Hematopoietic multipotent progenitor cell (in vitro differentiated cells): ENCODE measurements at places on chromosomes 4 and X. TPM values are rescaled to one million over a fixed set of nuclear protein-coding genes. Genes with fewer than 3 reads are reported as not detected.

DNA sequence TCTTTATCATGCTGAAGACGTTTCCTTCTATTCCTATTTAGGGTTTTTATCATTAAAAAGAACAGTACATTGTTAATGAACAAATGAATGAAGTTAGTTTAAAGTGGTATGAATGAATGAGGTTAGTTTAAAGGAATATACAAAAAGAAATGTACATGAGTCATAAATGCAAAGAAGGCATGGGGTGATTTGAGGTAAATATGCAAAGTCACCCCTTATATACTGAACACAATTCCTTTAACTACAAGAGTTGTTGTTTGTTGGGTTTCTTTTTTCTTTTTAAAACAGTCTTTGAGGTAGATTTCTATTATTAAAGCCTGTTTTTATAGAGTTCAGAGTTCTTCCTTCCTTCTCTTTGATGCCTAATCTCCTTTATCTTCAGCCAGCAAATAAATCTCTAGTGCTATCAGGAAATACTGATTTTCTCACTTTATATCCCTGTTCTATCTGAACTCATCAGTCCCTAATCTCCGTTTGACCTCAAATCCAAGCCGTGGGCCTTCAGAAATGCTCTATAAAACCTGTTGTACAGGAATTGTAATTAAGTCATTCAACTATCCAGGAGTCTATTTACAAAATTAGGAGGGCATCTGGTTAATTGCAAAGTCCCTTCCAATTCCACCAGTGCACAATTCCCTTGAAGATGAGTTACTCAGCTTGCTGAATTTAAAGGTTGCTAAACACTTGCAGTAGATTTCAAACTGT is 31.6 kb upstream of the ABCG2 start:
- DNase-seq: no peak

GRCh38 chr4:55530691-55531090 is 16.0 kb downstream of the CLOCK start:
- DNase-seq: peak; percentile 11

DNA sequence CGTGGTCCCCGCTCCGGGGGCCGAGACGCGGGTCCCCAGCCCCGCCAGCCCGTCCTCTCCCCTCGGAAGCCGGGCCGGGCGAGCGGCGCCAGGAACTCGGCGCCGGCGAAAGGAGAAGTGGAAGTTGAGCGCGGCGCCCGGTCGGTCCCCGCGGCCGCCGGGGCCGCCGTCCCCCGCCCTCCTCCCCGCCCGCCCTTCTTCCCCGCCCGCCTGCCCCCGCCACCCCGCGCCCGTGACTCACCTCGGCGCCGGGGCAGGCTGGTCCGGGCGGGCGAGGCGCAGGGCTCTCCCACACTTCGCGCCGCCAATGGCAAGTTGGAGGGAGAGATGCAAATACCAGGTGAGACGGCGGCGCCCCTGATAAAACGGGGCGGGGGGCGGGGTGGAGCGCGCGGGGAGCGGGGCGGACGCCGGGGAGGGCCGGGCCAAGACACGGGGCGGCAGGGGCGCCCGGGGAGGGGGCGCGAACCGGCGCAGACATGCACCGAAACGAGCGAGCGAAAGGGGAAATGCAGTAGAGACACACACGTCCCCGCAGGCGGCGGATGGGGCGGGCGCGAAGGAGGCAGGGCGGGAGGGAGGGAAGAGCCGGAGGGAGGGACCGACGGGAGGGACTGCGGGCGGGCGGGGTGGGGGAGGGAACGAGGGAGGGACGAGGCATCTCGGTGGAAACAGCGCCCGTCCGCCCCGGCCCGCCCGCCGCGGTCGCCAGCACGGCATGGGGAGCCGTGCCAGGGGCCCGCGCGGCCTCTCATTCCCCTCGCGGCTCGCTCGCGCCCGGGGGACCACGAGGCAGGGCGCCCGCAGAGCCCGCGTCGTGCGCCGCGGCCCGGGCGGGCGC is at the start of gene ELF4:
Gene ELF4, minus strand, starts transcription at position 119 of the 841 bp plus-strand sequence. CDS start 29,167 bp downstream, outside the sequence.
- DNase-seq: peak; percentile 76

DNA sequence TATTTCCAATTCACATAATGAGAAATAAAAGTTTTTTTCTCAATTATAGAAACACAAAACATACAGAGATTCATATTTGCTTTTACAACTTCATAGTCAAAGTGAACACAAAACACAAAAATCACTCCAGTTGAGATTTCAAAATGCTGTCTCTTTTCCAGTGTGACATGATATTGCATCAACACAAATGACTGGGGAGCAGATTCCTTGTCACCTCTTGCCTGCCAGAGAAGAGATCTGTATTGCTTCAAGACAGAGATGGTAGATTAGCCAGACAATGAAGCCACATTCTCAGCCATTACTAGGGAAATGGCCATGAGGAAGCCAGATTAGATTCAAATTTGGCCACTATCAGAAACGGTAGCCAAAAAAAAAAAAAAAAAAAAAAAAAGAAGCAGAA is 2313.1 kb upstream of the AGA start:
- DNase-seq: no peak

The RNF212 gene
- 1.1 TPM for total RNA-seq
